ENCODE measurements at places on chromosomes 4 and X.

DNA sequence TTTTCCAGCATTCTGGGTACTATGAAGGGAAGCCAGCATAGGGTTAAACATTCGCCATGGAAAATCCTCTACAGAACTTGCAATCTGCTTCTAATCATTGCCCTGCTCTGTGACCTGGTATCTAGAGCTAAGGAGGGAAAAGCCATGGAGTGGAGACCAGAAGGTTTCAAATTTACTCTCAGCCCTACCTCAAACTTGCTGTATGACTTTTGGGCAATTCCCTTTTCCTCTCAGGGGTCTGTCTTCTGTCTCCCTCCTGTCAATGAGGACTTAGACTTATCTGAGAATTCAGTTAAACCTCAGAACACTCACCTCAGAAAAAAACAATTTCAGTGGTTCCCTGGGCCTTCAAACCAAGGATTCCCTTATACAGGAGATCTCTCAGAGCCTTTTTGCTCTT lies 29.1 kb downstream of the ARHGEF9 start:
- DNase-seq: no peak

DNA sequence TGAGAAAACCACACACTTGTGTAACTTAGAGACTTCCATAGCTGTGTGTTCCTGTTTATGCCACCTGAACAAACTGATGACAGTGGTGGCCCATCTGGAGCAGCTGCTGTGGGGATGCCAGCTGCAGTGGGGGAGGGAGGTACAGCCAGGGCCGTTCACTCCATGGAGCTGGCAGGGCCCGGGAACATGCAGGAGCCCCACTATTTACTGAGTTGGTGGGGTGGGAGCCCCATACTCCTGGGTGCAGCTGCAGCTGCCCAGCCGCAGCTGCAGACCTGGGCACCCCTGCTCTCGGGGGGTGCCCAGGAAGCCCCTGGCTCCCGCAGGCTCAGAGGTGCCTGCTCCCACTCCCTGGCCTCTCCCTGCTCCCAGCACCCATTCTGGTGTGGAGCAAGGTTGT lies 398.6 kb upstream of the RASGEF1B start:
- DNase-seq: no peak

- no peak for DNase-seq
Observed at GRCh38 chr4:189302719-189303118, 638.0 kb upstream of the FRG1 start.

GRCh38 chrX:16484338-16484737 lies 165.6 kb upstream of the S100G start:
- no peak for DNase-seq

DNA sequence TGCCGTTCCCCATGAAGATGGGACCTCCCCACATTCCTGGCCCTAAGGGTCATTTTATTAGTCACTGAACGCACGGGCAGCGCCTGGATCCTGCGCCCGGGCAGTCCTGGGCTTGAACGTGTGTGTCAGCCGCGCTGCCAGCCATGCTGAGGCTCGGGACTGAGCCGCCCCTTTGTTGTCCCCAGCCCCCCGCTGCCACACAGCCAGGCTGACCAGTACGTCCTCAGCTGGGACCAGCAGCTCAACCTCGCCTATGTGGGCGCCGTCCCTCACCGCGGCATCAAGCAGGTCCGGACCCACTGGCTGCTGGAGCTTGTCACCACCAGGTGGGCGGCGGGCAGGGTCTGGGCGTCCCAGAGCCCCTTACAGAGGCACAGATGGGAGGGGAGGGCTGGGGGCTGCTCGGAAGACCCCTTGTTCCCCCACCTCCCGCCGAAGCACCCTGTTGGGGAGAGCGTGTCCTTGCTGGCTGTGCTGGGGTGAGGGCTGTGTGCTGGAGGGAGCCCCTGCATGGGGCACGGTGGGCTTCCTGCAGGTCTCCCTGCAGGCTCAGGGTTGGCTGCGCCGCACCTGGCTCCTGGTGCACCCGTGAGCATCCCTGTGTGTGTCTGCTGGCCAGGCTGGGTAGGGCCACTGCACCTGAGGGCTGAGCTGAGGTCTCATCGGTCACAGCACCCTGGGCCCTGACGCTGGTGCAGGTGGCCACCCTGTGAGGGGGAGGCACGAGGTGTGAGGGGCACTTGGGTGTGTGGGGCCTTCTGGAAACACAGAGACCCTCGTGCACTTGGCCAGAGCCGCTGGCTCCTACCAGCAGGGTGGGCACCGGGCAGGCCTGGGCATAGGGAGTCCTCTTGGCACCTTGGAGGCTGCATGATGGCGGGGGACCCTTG lies 1.0 kb downstream of the IDUA start:
- no peak for DNase-seq

DNA sequence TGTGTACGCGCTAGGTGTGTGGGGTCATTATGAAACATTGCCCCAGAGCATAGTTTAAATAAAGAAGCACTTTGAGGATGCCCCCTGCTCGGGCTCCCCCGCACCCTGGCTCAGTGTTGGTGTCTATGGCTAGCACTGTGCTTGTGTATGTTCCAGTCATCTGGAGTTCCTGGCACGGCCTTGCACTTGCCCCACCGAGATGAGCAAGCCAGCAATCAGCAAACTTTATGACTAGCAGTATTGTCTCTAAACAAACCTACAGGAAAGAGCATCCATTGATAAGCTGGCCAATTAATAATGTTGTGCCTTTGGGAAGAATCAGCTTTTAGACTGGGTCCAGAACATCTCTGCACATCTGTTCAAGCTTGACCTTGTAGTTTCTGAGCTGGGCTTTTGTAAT lies 707 bp upstream of the SHROOM4 start:
- DNase-seq: no peak

GRCh38 chr4:169941141-169941540 lies 85.1 kb downstream of the MFAP3L start:
- DNase-seq: no peak

DNA sequence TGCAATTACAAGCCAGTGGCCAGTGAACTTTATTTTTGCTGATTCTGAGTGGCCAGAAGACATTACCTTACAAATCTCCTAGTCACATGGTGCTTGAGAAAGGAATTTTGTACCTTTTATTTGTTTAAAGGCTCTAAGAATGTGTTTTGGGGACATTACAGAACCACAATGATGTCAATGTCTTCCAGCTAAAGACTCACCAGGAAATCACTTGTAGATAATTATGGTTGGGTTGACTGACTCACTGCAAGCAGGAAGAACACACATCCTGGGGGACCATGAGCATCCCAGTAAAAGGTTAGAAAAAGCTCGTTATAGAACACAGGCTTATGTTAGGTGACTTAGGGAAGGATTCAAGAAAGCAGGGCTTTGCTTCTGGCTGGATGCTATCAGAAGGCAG lies 119.4 kb upstream of the FAM9B start:
- no peak for DNase-seq

- DNase-seq: no peak
Observed at GRCh38 chrX:148728901-148729300, 228.5 kb downstream of the AFF2 start.

- DNase-seq: no peak
Observed at GRCh38 chr4:7518871-7519637, 84.3 kb upstream of the PSAPL1 start.

DNA sequence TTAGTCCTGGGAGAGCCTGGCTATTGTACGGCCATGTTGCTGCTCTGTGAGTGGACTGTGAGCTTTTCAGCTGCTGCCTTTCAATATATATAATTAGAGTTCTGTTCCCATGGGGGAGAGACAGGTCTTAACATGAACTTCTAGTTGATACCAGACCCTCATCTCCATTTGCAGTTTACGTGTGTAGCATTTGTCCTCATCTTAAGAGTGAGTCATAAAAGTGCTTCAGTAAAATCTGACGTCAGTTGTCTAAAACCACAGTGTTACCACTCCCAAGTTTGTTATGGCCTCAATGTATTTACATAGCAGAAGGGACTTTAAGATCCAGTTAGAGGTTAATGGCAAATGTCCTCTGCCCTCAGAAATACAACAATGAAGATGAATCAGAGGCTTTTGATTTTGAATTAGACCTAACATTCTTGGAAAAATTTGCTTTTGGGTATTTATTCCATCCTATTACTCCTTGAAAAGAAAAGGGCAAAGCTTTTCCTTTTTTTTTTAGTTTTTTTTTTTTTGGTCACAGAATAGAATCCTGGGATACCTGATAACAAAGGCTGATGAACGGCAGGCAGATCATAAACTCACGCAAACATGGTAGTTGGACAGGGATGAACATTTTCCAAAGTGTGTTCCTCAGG lies 38.6 kb downstream of the PHOX2B start:
- no peak for DNase-seq

- DNase-seq: no peak
Observed at GRCh38 chrX:15464704-15465103, 28.4 kb downstream of the PIR start.
